Hematopoietic multipotent progenitor cell treated with erythropoietin and hydrocortisone succinate and interleukin-3 and kit ligand, for 8 days (in vitro differentiated cells): ENCODE measurements at places on chromosomes 2 and 18.

DNA sequence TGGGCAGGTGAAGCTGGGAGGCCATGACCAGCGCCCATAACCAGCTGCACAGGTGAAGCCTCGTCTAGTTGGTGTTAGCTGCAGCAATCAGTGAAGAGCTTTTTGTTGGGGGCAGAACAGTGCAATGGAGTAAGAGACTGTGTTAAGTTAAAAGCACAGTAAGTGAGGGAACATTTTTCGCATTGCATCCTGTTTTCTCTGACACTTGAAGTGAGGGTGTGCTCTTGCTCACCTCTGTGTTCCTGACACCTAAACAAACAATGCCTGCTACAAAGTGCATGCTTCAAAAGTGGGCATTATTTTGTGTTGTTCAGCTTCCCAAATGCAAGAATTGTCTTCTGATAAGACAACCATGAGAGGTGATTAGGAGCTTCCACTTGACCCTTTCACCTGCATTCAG, 324.0 kb upstream of the ACVR2A start:
- DNase-seq, result no peak

GRCh38 chr18:9115984-9116383, 13.5 kb downstream of the NDUFV2 start:
- DNase-seq, result no peak

- DNase-seq, result no peak
Observed at GRCh38 chr2:143955401-143956065, 564.4 kb downstream of the ZEB2 start.

- no peak for DNase-seq
Observed at GRCh38 chr2:54651291-54651690, 72.2 kb upstream of the EML6 start.

DNA sequence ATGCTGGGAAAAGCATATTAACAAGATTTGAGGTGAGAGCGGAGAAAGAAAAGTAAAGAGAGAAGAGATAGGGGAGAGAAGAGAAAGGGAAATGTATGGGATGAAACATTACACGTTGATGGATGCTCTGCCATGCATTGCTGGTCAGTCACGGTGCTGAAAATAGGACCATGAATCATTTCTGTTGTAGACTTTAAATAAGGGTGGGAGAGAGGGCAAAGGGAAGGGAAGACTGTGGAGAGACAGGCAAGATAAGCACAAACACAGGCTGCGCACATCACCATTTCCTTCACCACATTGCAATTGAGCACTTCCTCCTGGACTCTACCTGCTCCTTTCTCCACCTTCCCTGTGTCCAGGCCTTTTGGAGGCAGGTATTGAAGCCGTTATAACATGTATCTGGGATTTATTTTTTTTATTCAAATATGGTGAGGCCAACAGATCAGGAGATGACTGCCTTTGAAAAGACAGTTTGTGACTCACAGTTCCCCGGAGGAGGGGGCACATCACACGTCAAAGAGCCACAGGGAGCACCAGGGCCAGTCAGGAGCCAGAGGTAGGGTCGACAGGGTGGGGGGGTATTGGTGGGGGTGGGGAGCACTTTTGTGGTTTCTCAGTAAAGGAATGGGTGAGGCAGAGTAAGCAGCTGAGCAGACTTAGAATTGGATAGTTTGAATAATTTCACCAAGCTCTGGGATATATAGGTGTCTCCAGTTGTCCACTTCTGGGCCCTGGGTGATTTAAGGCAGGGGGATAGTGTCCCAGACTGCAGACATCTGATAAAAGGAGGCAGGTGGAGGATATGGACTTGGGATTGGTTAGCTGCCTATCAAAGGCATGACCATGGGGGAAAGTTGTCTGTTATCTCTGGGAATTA, 372.8 kb upstream of the ST6GAL2 start:
- DNase-seq, result no peak

DNA sequence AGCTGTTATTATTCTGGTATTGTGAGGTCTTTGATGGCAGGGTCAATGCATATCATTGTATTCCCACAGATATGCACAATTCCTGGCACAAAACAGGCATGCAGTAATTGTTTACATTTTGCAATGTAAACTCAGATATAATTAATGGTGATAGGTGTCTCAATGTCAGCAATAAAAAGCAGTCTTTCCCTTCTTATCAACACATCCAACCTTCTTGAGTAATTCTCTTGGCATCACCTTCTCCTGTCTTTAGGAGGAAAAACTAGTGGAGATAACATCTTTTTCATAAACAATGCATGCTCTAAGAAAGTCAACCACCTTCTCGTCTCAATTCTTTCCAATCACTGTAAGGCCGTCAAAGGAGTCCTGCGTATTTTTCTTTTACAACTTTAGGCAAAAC, 313.3 kb upstream of the GULP1 start:
- no peak for DNase-seq

GRCh38 chr2:239376351-239376750, 24.5 kb downstream of the HDAC4 start:
- DNase-seq, result no peak

DNA sequence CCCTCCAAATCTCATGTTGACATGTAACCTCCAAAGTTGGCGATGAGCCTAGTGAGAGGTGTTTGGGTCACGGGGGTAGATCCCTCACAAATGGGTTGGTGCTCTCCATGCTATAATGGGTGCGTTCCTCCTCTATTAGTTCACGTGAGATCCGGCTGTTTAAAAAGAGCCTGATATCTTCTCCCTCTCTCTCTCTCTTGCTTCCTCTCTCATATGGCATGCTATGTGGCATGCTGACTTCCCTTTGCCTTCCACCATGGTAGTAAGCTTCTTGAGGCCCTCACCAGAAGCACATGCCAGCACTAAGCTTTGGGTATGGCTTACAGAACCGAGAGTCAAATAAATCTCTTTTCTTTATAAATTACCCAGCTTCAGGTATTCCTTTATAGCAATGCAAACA, 39.2 kb downstream of the C2orf76 start:
- no peak for DNase-seq
